Gastrocnemius medialis (tissue), 4 donors: ENCODE measurements at places on chromosomes 2 and 18.
A peak's percentile ranks its signal among the peaks of the same experiment; 100 is the strongest.

DNA sequence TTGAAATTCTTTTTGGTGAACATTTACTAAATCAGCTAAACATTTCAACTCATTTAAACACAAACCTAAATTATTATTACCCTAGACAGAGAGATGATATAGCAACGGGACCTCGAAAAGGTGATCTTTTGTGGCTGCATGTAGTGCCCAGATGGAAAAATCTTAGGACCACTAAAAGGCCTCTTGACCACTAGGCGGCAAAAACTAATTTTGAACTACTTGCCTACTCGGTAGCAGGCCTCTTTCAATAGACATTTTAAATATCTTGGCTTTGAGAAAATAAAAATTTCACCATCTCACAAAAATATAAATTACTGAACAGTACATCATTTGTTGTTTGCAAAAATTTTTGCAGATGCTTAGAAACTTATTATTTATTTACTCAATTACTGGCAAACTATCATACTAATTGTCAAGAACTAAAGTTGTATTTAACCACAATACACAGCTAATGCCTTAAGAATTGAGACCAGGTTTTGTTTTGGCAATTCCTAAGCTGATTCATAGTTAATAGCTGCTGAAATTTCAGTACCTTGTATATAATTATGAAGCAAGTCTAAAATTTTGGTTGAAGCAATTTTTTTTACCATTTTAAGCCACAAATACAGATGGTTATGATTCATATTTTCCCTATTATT is 9.4 kb downstream of the COL3A1 start:
- DNase-seq, result no peak

DNA sequence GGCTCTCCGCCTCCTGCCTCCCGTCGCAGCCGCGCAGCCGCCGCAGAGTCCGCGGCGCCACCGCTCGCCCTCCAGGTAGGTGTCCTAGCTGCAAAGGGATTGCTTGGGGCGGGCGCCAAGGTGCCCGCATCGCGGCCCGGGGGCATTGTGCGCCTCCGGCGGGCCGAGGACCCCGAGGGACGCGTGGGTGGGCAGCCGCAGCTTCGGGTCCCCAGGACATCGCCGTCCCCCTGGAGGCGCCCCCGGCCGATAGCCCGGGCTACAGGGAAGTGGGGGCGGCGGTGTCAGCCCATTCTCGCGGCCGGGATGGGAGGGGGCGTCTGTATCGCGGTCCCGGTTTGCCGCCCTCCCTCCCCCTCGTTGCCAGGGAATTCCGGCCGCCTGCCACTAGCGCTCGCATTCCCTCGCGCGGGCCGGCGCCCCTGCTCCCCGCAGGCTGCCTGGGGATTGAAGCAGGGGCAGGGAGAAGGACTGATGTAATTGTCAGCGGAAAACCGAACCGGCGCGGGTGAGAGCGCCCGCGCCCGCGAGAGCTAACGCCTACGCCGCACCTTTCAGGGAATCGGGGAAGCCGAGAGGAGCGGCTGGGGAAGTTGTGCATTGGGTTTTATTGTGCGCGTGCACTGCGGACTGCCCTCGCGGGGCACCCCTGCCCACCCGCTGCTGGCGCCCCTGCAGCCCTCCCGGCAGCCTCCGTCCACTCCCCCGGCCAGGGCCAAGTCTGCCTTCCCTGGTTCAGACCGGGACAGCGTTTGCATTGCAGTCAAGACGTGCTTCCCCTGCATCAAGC is 483 bp downstream of the OSBPL6 start:
- peak; percentile 44 for DNase-seq

DNA sequence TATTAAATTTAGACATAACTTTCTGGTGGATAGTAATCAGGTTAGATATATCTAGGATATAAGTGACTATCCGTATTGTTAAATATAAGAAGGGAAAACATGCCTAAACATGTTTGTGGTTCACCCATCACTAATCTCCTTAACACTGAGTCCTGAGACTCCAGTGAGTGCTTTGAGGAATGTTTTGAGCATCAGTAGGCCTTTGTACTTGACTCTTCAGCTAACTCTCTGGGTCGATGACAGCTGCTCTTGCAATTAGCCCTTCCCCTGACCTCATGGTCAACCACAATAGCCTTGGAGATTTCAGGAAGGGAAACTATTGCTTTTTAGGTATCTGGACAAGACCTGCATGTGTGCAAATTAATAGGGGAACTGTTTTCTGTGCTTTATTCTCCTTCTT is 716.8 kb downstream of the EPHA4 start:
- DNase-seq, result no peak

DNA sequence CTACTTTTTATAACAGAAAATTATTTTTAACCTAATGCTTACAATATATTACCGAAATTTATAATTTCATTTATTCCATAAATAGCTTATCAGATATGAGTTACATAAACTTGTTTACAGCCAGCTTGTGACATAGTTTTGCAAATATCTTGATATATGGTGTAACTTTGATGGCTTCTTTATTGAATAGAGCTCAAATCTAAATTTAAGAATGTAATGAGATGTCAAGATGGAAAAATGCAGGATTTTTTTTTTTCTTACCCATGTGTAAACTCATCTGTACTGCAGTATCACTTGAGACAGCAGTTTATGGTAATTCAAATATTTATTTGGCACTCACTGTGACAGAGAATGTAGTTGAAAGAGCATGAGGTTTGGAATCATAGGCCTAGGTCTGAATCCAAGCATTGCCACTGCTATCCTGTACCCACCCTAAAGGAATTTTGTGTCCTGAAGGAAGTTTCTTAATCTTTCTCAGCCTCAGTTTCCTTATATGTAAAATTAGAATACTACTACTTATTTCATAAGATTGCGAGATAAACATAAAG is 3.8 kb downstream of the CREB1 start:
- DNase-seq, result no peak

DNA sequence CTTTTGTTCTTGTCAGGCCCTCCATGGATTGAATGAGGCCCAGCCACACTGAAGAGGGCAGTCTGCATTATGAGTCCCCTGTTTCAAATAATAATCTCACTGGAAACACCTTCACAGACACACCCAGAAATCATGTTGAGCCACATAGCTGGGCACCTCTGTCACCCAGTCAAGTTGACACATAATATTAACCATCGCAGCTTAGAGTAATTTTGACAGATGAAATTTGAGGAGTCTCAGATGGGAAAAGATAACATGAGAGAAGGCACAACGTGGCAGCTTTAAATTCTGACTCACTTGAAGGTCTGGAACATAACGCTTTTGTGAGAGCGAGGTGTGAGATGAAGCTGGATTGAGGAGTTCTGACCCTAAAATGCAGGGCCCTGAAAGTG is 70.9 kb upstream of the TMEM87B start:
- no peak for DNase-seq

DNA sequence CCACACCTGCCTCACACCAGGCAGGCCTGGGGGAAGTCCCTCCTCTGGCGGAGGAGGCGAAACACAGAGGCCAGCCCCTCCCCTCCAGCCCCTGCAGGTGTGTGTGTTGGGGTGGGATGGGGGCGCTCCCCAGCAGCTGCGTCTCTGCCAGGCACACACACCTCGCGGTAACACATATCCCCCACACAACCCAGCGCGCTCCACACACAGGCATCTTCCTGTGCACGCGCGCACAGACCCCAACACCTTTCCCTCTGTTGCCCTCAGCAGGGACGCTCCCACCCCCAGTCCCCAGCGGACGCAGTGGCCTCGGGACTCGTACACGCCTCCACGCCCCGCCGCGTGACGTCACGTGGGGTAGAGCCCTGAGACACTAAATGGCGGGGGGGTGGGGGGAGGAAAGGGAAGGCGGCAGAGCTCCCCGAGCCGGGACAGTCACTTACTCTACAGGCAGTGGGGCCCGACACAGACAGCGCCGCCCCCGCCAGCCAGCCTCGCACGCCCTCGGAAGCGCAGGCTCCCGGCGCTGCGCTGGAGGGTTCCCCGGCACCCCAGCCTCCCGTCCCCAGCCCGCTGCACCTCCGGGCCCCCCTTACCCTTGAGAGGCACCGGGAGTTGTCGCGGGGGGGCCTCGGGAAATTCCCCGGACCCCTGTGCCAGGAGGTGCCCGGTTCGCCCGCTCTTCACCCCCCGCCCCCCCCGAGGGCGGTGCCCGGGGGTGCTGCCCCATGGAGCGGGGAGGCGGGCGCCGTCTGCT is at the start of gene WNT10A:
Gene WNT10A (plus strand): TSS at position 751 of the 757 bp plus-strand sequence. CDS start 144 bp downstream, outside the sequence.
- no peak for DNase-seq

- DNase-seq, result no peak
Measured at GRCh38 chr2:85662899-85663593, 5.0 kb downstream of the SFTPB start.

DNA sequence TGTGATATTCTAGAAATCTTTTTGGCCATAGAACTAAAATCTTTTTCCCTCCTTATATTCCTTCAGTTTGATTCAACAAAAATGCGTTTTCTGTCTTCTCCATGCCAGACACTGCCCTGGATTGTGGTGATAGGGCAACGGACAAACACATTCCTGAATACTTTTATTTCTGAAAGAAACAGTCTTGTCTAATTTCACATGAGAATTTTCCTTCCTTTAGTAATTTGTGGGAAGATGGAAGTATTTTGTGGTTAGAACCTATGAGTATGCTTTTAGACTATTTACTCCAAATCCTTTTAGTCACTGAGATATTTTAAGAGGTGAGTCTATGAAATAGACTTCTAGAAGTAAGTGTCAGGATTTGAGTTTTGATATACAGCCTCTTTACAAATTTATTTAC is 49.6 kb downstream of the COL5A2 start:
- no peak for DNase-seq

DNA sequence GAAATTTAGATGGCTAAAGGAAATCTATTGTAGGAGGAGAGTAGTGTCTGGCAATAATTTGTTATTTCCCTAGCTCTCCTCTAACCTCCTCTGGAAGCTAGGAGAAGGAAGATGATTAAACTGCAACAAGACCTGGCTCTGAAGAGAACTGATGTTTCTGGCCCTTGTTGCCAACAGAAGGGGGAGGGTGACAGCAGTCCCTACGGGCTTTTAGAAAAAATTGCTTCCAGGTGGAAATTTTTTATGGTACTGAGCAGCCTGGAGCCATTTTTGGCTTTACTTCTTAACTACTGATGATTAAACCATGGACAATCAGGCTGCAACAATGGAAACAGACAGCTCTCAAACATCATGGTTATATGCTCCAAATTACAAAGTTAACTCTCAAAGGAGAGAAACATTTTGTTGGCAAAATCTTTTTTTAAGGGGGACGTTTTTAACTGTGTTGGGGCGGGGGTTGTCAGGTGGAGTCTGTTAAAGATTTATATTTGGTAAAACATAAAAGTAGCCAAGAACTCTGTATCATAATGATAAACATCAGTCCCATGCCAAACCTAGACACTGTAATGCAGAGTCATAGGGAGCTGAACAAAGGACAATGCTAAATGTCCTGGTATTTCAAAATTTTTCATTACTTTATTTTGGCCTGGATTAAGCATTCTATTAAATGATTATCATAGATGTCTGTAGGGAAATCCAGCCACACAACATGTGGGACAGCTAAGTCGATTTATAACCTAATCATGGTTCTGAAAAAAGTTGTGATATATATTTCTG is 70.0 kb downstream of the EXOC6B start:
- no peak for DNase-seq

DNA sequence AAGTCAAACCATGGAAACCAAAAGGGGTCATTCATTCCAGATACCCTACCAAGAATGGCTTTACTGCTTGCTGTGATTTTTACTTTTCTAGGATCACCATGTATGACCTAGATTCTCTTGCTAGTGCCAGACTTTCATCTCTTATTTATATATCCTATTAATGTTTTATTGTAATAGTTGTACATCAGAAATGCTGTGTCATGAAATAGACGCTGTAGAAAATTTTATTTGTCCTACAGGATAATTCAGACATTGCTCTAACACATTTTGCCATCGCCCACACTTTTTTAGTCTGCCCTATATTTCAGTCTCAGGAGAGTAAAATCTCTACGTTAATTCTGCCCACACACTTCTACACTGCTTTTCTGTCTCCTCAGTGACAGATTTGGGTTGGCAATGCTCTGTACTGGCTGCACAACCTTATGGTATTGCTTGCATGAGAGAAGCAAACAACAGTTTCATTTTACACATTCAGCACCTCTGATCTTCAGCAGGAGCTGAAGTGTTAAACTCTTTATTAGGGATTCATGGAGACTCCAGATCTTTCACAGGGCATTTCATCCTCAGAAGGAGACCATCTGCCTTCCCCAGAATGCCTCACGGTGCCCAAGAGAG is 871.8 kb upstream of the CHAC2 start:
- DNase-seq, result no peak

DNA sequence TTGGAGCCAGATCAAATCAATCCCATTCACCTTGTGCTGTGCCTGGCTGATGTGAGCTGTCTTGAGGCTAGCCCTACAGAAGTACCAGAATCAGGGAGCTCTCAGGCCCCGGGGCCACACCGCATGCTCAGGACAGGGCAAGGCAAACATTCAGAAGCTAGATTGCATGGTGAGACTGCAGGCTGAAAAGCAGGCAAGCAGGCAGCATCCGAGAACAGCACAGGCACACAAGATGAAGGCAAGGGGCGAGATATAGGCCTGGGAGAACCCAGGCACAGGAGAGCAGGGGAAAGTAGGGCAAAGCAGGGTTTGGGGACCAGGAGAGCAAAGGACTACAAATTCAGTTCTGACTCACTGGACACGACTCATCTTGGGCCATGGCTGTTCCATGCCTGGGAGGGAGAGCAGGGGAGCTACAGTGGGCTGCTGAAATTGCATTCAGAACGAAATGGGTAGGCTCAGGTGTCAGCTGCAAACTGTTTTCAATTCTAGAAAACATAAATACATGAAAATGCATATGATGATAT is 59.6 kb downstream of the GALNT14 start:
- no peak for DNase-seq

GRCh38 chr2:119407430-119408220 is 24.0 kb upstream of the TMEM37 start:
- DNase-seq, result peak; percentile 20
